ENCODE measurements at places on chromosomes 5 and 9.

- DNase-seq = no peak
These were observed 78.1 kb downstream of the VCAN start for GRCh38 chr5:83549674-83550073.

GRCh38 chr5:81177061-81177460 is 56.1 kb upstream of the CKMT2 start:
- DNase-seq = no peak

- no peak for DNase-seq
These were observed 93.4 kb downstream of the PPIC start for GRCh38 chr5:122943050-122943698.

GRCh38 chr9:130110596-130111021 is 56.9 kb downstream of the GPR107 start:
- no peak for DNase-seq

DNA sequence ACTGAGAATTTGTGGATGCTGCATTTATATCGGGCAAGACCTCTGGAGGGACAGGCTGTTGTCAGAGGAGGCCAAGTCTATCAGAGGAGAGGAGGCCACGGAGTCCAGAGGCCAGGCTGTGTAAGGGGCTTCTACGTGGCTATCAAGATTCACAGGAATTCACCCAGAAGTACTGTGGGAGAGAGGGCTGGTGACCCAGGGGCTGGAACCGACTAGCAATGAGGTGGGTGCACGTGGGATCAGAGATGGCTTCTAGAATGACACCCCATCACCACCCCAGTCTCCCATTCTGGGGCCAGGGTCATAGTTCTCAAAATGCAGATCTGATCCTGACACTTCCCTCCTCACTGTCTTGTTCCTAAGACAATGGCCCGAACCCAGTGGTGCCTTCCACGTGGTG is 61.2 kb upstream of the PHYKPL start:
- no peak for DNase-seq

GRCh38 chr9:86046930-86047341 is 52.4 kb downstream of the GOLM1 start:
- no peak for DNase-seq

DNA sequence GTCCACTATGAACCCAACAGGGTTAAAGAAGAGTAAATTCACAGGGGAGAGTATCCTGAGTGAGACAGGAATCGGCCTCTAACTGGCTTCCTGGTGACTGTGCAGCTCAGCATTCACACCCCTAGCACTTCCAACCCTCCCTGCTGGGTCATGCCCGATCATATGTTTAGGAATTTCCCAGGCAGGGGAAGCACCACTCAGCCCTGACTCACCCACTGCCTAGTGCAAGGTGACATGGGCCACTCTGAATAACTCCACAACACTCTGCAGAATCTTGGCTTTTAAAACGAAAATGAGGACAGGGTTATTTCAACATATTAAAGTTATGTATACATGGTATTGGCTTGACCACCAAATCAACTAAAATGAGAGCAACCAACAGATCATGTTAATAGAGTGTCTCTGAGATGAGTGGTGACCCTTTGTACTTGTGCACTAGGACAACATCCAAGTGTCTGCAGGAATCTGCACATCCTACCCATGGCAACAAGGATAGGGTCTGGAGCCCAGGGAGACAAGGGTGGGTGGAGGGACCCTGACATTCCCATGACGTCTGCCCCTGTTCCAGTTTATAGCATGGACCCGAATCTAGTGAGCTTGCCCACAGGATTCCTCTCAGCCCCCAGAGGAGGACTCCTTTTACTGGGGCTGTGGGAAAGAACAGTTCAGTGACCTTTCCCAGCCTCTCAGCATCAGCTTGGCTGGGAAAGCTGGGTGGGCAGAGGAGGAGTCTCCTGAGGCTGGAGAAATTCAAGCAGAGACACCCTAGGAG is 485.8 kb downstream of the SEMA5A start:
- DNase-seq = no peak

- no peak for DNase-seq
These were observed 122.5 kb downstream of the NPR3 start for GRCh38 chr5:32833663-32834062.

DNA sequence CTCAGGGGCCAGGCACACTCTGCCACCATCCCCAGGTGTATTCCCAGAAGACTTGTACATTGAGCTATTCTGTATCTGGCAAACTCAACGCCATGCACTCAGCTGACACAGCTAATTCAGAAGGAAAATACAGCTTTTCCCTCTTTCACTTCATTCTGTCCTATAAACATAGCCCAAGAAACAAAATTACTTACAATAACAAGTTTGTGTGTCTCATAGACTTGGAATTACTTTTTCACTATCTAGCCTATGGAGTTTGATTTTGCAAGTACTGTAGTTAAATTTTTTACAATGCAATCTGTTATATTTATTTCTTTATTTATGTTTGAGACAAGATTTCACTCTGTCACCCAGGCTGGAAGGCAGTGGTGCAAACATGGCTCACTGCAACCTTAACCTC is 125.1 kb upstream of the KLF9 start:
- DNase-seq = no peak

GRCh38 chr5:175535796-175536195 is 57.4 kb downstream of the SFXN1 start:
- DNase-seq = no peak

DNA sequence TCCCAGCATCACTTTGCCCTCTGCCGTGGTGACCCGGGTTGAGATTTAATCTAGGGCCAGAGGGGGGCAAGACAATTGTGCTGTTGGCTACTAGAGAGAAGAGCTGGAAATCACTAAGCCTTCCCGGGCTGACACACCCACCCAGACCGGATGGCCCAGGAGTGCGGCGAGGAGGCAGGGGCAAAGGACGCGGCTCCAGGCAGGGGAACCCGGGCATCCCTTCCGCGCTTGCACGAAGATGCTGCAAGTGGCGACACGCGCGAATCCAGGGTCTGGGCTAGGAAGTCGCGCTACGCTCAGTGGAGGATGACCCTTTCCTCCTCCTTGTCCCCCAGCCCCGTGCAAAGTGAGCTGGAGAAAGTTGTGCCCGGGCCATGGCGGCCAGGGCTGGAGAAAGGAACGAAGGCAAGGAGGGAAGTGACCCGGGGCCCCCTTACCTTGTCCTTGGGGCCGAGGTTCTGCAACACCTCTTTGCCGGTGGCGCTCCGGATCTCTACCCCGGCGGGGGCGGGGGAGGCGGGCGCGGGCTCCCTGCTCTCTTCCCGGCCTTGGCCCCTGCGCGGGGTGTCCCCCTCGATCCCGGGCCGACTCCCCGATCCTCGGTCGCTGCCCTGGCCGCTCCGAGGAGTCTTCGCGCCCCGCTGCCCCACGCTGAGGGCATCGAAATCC is 693 bp downstream of the DPYSL3 start:
- DNase-seq = no peak

DNA sequence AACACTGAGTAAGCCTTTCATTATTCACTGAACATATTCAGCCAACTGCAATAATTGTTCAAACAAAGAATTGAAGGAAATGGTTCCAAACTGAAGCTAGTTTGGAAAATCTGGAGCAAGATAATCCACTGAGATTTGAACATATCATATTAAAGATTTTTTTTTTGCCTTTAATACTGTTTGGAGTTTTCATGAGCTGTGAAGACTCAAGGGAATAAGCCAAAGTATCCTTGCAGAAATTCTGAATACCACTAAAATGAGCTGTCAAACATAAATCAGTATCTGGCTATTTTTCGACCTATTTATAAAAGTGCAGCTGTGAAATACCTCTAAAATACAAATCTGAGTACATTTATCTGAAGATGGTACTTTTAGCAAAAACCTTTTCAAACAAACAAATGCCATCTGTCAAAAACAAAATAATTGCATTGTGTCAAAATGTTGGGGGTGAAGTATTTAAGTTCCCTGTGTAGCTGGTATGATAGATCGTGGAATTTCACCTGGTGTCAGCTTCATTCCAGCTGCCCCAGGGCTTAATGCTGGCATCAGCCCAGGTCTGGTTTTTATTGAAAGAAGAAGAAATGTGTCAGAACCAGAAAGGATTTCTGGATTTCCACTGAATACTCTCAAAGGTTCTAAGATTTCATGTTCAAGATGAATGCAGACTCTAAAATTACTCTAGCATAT is 149.0 kb upstream of the GRAMD2B start:
- DNase-seq = no peak

GRCh38 chr5:173457482-173457881 is 129.3 kb upstream of the STC2 start:
- no peak for DNase-seq

GRCh38 chr9:75130172-75130571 is 41.9 kb downstream of the OSTF1 start:
- DNase-seq = no peak

- no peak for DNase-seq
These were observed 610.4 kb upstream of the MEF2C start for GRCh38 chr5:89493414-89493813.

DNA sequence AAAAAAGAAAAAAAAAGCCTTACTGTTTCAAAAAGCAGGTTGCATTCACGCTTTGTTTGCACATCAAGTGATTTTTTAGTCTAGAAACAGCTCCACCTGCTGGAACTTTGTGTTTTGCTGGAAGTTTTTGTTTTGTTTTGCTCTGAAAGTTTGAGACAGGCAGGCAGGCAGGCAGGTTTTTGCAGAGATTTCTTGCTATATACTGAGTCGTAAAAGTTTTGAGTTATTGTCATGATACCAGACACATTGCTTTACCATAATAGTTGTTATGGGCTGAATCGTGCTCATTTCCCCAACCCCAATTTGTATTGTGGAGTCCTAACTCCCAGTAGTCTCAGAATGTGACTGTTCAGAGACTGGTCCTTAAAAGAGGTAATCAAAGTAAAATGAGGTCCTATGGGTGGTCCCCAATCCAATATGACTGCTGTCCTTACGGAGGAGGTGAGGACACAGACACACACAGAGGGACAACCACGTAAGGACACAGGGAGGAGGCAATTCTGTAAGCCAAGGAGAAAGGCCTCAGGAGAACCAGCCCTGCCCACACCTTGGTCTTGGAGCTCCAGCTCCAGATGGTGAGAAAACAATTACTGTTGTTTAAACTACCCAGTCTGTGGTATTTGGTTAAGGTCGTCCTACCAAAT is 20.9 kb downstream of the OR2Y1 start:
- no peak for DNase-seq

DNA sequence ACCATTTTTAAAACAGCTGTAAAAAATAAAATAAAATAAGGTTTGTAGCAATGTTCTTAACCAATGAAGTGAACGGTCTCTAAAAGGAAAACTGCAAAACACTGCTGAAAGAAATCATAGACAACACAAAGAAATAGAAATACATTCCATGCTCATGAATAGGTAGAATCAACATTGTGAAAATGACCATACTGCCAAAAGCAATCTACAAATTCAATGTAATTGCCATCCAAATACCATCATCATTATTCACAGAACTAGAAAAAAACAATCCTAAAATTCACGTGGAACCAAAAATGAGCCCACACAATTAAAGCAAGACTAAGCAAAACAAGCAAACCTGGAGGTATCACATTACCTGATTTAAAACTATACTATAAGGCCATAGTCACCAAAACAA is 67.6 kb upstream of the RGMB start:
- DNase-seq = no peak

Measured in NCI-H187 (cell line).